ENCODE measurements at places on chromosomes 4 and X. TPM values are rescaled to one million over a fixed set of nuclear protein-coding genes. Genes with fewer than 3 reads are reported as not detected.

The PAGE2 gene
- 24.3 TPM for total RNA-seq

DNA sequence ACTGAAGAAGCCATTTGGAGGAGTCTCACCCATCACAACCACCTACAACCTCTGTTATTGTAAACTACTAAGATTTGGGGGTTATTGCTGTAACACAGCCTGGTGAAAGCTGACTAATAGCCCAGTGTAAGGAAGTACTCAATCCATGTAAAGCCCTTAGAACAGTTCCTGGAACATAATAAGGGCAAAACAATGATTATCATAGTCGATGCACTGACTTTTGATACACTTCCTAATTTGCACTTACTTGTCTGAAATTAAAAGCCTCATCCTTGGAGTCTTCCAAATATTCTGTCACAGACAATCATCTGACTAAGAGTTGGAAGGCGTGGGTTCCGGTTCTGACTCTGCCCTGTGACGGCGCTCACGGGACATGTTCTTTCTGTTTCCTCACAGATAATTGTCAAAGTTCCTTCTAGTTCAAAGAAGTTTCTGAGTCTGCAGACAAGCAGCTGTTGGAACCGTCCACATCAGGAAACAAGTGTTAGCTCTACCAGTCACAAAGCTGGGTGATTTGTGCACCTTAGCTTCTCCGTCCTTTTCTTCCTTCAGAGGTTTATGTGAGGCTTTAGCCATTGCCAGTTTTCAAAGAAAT, 33.4 kb upstream of the RASGEF1B start:
- peak; percentile 63 for DNase-seq

- no peak for DNase-seq
These were observed 200.0 kb upstream of the GK2 start for GRCh38 chr4:79607979-79608378.

- no peak for DNase-seq
These were observed 139.0 kb upstream of the JADE1 start for GRCh38 chr4:128670513-128670912.

DNA sequence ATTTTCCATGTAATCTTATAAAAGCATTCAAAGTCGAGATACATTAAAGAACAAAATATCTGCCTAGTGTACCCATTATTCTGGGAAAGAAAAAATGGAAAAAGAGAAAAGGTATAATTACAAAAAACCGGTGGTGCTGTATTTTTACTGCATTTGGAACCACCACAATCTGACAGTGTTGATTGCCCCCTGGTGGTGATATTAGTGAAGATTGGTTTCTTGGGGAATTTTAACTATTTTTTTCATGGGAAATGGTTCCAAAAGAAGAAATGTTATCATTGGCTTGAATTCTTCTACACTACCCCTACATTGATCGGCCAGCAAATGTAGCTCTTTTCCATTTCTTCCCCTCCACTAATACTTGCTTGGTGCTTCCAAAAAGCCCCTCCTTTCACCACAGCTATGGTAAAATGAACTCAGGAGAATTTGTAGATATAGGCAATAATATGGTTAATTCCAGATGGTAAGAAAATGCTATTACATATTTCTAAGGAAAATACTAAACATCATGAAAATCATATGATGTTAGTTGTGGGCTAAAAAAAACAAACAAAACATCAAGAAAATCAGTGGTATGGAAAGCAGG, 50.0 kb downstream of the COX18 start:
- peak; percentile 27 for DNase-seq

Data from testis (tissue), 5 donors.